ENCODE measurements at places on chromosomes 4 and X.

DNA sequence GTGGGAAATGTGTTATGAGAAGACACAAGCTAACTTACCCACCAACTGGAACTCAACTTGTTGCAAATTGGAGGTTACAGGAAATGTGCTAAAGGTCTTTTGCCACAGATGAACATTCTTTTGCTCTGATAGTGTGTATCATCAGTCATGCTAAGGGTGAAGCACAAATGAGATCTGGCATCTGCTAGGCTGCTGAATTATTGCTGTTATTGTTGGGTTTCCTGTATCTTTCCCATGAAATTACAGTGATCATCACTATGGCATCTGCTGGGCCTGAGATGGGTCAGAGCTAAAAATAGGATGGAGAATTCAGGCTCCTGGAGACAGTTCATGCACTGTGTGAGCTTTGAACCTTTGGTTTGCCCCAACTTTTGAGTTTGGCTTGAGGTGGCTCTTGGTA is 124.5 kb downstream of the NPNT start:
- no peak for DNase-seq

DNA sequence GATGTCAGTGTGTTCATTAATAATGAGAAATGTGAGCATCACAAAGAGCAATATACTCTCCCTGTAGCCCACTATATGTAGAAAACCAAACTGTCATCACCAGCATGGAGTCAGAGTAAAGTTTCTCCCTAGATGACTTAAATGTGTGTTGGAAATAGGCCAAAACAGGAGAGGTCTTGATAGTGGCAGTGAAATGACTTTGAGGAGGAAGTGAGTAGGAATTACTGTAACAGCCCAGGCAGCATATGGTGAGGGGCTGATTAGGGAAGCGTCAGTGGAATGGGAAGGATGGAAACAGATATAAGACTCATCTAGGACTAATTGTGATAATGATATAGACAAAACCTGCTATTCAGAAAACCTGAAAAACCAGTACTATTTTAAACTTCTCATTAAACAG is 83.9 kb downstream of the ATXN3L start:
- DNase-seq = no peak

DNA sequence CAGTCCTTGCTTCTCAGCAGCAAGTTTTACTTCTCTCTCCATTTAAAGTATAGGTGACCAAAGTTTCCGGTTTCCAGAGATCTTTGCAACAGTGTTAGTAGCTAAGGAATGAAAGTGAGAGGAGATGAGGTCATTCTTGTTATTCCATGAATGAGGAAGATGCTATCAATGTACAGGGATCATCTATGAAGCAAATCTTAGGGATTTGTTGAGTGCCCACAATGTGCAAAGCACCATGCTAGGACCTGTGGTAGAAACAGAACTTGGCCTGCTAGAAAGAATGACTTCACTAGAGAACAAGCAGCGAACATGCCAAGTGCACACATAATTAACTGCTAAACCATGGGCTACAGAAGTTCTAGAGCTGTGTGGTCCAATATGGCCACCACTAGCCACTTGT is 112.5 kb downstream of the MID1 start:
- no peak for DNase-seq

- DNase-seq = no peak
Measured at GRCh38 chr4:147769386-147769785, 37.5 kb downstream of the ARHGAP10 start.

GRCh38 chr4:184942444-184943425 is 75.6 kb upstream of the HELT start:
- no peak for DNase-seq

DNA sequence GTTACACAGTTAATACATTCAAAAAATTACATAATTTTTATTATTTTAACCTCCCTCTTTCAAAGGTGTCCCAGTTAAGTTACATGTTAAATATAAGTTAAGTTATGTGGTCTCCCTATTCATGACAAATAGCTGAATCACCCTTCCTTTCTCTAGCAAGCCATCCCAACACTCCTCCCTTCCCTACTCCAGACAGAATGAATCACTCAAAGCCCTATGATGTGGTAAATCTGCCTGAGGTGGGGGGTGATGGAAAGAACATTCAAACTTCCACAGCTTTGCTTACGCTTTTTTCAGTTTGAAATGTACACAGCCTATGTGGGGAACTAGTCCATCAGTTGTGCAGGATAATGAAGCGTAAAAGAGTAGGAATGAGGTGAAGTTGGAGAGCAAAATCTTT is 90.2 kb downstream of the CXCL13 start:
- no peak for DNase-seq

GRCh38 chrX:101958139-101958538 is 26.3 kb upstream of the ZMAT1 start:
- DNase-seq = no peak

GRCh38 chrX:129556806-129557315 is 16.8 kb downstream of the OCRL start:
- DNase-seq = no peak

- no peak for DNase-seq
Measured at GRCh38 chrX:13265549-13266132, 54.2 kb downstream of the ATXN3L start.

DNA sequence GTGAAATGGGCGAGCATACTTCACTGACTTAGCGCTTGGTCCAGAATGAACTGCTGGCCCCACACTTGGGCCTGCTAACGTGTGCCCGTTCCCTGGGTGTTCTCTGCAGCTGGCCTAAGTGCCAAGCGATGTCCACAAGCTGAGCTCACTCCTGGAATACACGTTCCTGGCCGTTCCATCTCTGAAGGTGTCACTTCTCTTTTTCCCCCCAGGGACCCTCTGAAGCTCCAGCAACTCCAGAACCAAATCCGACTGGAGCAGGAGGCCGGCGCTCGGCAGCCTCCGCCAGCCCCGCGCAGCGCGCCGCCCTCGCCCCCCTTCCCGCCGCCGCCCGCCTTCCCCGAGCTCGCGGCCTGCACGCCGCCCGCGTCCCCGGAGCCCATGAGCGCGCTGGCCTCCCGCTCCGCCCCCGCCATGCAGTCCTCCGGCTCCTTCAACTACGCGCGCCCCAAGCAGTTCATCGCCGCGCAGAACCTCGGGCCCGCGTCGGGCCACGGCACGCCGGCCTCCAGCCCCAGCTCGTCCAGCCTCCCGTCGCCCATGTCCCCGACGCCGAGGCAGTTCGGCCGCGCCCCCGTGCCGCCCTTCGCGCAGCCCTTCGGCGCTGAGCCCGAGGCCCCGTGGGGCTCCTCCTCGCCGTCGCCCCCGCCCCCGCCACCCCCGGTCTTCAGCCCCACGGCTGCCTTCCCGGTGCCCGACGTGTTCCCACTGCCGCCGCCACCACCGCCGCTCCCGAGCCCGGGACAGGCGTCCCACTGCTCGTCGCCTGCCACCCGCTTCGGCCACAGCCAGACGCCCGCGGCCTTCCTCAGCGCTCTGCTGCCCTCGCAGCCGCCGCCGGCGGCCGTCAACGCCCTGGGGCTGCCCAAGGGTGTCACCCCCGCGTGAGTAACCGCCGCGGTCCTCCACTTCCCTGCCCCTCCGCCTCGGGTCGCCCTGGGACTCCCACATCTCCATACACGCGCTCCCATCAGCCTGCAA is 132.3 kb downstream of the CBR4 start:
- DNase-seq = no peak

- DNase-seq = no peak
Measured at GRCh38 chrX:25191403-25191802, 175.6 kb upstream of the ARX start.

DNA sequence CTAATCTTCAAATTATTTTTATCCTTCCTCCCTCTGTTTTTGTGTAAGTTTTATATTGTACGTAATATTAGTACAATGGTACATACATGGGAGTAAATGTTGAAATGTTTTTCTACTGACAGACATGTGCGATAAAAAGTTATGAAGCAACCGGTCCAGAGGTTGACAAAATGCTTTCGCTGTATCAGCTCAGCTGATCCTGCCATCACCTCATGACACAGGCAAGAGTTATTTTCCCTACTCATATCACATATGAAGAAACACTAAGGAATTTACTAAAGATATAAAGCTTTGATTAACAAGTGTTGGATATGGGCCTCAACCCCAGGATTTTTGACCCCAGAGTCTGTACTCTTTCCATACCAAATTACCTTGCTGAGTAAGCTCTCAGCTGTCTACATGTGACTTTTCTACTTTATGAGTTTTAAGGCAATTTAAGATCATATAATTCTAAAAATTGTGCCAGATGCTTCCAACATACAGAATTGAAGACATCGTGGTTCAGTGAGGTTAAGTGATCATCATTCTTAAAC is 50.0 kb downstream of the CLCN5 start:
- DNase-seq = no peak

GRCh38 chr4:115484479-115484878 is 371.1 kb upstream of the NDST4 start:
- no peak for DNase-seq

- no peak for DNase-seq
Measured at GRCh38 chrX:14491689-14492088, 37.6 kb upstream of the GLRA2 start.

DNA sequence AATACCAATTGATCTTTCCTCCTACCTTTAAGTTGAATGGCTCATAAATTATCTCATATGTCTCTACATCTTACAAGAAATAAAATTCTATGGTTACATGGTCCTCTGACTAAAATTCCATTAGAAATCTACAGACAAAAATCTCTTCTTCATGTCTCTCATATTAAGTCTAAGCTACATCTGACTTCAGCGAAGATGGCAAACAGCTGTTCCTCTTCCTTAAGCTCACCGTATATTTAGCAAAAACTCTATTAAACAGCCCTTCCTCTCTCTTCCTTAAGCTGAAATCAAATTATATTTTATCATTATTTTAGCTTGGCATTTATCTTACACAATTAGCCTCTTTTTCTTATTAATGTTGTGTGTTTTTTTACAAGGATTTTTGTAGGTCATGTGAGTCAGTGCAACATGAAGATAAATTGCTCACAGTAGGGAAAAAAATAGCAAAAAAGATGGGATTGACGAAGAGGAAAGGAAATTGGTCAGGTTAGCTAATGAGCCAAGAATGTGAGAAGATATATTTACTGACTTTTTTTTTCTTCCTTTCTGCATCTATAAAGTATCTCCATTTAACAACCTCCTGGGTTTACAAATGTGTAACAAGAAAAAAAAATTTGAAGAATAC is 2412.8 kb downstream of the ARAP2 start:
- no peak for DNase-seq

DNA sequence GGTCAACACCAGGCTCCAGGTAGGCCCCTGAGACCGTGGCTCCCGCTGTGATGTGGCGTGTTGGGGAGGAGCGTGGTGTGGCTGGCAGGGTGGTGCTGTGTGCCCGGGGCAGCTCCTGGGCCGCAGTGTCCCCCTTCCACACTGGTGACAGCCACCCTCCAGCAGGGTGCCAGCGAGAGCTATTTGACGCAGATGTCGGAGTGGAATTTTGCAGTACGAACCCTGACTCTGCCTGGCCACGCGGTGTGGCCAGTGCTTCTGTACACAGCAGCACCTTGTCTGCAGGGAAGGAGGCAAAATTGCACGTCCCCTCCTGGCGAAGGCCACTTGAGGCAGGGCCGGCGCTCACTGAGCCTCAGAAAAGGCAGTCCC is 53.2 kb downstream of the CPZ start:
- no peak for DNase-seq

DNA sequence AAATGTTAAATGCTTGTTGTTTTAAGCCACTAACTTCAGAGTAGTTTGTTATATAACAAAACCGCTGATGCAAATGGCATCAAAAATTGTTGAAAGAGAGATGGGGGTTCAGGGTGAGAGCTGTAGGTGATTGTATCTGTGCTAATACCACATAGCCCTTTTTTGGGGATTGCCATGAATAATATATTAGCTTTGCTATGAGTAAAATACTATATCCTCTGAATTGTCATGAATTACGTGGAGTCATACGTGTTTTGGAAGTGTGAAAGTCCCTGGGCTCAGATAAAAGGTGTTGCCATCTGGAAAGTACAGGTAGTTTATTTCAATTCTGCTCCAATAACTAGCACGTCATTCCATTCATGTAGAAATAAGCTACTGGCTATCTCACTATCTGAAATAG is 30.6 kb downstream of the DYNLT3 start:
- DNase-seq = no peak

Data from stimulated activated CD8-positive, alpha-beta memory T cell treated with anti-CD3 and anti-CD28 coated beads, Interleukin-2, amount 100 ng/mL, for 1 hour (primary cell).